Suprapubic skin (tissue), 4 donors: ENCODE measurements at places on chromosomes 5 and 9. TPM values are rescaled to one million over a fixed set of nuclear protein-coding genes. Genes with fewer than 3 reads are reported as not detected.
A peak's percentile ranks its signal among the peaks of the same experiment; 100 is the strongest.

Gene FOXD4L4
- 0.40 TPM for total RNA-seq

Gene RIMOC1
- 19.4 TPM for total RNA-seq

Gene DIPK1B
- 13.1 TPM for total RNA-seq

Gene NADK2
- 18.4 TPM for total RNA-seq

Gene TNFSF15
- total RNA-seq: 0.16 TPM

Gene EFNA5
- 21.3 TPM for total RNA-seq

DNA sequence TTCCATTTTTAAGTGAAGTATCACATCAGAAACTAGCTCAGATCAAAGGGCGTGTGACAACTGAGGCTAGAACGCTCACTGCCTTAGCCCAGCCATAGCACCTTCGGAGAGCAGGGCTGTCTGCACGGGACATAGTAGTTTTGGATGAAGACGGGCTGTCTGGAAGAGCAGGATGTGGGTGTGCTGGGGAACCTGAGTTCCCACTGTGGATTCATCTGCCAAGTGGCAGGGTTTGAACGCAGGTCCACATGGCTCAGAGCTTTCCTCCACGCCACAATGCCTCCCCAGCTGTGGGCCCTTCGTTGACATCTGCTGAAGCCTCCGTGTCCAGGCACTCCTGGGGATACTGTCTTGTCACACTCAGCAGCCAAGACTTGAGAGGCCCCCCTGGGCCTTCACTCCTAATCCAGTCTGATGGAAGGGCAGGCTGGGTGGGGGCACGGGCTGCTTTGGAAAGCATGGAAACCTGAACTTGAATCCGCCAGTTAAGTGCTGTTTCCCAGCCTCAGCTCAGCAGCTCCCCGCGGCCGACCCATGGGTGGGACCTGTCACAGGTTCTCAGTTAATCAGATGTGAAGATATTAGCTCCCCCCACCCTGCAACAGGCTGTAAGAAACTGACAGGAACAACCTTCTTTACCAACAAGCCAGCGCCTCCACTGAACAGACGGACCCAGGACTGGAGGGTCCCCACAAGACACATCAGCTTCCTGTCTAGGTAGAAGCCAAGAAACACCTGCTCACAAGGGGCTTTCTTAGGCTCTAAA, 228.1 kb downstream of the FANCC start:
- DNase-seq: no peak
- peak overlapping the region; percentile 77 for H3K27ac ChIP-seq
- no peaks in the 10 kb centered on the region for H3K27me3 ChIP-seq
- no peak overlapping the region for H3K4me3 ChIP-seq
- peaks cover 36% of the 10 kb centered on the region for H3K36me3 ChIP-seq
- peaks cover 78% of the 10 kb centered on the region for H3K4me1 ChIP-seq

- H3K27ac ChIP-seq: no peak overlapping the region
- no peak overlapping the region for H3K4me3 ChIP-seq
- H3K27me3 ChIP-seq: no peaks in the 10 kb centered on the region
- H3K4me1 ChIP-seq: no peaks in the 10 kb centered on the region
- no peaks in the 10 kb centered on the region for H3K36me3 ChIP-seq
Measured at GRCh38 chr5:33146881-33147280, 293.9 kb upstream of the TARS1 start.

DNA sequence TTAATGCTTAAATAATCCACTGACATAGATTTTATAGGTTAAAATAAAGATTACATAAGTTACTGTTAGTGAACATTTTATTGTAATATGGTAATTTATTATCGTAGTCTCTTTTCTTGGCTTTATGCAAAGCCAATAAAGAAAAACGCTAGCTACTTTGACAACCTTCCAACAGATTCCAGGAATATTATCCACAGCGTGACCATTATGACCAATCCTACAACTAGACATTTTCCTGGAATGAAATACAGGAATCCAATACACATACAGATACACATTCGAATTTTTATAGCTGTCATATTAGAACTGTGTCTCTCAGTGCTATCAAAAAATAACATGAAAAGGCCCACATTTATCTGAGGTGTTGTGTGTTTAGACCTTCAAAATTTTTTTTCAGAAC, 13.1 kb downstream of the RPS23 start:
- H3K36me3 ChIP-seq: peaks cover 3% of the 10 kb centered on the region
- DNase-seq: no peak
- H3K4me1 ChIP-seq: no peaks in the 10 kb centered on the region
- no peak overlapping the region for H3K4me3 ChIP-seq
- no peak overlapping the region for H3K27ac ChIP-seq

GRCh38 chr5:181222630-181223057, 437 bp upstream of the TRIM41 start:
- no peaks in the 10 kb centered on the region for H3K27me3 ChIP-seq
- peak; percentile 89 for DNase-seq
- H3K4me3 ChIP-seq: peak overlapping the region; percentile 83
- H3K27ac ChIP-seq: peak overlapping the region; percentile 95

DNA sequence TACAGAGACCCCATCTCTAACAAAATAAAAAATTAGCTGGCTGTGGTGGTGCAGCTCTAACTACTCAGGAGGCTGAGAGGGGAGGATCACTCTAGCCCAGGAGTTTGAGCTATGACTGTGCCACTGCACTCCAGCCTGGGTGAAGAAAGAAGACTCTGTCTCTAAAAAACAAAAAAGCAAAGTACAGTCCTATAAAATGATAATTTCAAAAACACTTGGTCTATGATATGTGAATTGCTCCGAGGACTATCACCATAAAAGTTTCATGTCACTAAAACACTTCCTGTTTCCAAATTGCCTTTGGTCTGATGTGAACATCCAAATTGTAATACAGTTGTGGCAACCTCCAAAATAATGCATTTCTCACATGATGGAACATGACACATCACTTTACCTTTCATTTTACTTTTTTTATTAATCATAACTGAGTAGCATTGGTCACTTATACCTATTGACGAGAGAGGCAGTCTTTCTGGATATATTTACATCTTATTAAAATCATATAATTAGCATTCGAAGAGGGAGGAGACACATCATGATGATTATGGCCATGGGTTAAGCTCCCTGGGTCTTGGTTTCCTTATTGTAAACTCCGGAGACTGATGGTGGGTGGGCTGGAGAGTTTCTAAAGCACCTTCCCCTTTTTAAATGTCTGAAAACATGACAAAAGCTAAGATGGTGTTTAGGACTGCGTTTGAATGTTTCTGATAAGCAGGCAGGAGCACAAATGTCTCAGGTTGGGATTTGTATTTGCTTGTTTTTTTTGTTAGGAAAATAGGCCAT, 25.8 kb upstream of the CD180 start:
- H3K36me3 ChIP-seq: no peaks in the 10 kb centered on the region
- DNase-seq: no peak
- no peak overlapping the region for H3K27ac ChIP-seq
- H3K4me3 ChIP-seq: no peak overlapping the region
- no peaks in the 10 kb centered on the region for H3K4me1 ChIP-seq
- H3K27me3 ChIP-seq: no peaks in the 10 kb centered on the region
